Thoracic aorta (tissue), 2 donors: ENCODE measurements at places on chromosomes 16 and 17. TPM values are rescaled to one million over a fixed set of nuclear protein-coding genes. Genes with fewer than 3 reads are reported as not detected.

- H3K36me3 ChIP-seq = no peaks in the 10 kb centered on the region
- H3K4me3 ChIP-seq = no peak overlapping the region
- H3K4me1 ChIP-seq = no peaks in the 10 kb centered on the region
Observed at GRCh38 chr17:72033334-72033733, 87.5 kb upstream of the SOX9 start.

DNA sequence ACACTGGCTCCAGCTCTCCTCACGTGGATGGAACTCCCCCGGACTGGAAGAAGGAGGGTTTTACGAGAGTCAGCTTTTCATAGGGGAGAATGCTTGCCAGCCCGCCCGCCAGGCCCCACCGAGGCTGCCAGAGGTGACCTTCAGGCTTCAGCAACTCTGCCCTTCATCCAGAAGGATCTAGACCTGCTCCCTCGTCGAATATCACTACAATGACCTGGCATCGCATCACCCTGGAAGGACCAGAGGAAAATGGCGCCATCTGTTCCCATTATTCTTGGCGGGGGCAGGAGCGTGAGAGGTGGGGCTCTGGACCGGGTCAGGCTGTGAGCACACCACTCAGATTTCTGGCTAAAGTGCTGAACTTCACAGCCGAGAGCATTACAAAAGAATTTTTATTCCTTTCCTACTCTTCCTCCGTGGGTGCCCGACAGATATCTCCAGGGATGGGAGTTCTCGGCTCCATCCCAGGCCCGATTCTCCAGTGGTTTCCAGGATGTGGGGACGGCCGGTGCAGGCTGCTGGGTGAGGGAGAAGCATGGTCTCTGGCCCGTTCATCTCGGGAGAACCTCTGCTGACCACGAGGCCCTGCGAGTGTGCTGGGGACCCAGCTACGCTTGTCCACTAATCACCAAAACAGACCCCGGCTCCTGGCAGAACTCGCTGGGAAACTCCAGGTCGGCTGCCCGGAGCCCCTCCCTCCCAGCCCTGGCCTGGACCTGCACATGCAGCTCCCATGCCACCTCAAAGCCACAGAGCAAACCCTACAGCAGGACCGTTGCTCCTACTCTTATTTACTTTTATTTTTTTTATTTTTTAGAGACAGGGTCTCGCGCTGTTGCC is 36.8 kb upstream of the ZNF469 start:
- no peaks in the 10 kb centered on the region for H3K36me3 ChIP-seq
- no peak for DNase-seq
- no peak overlapping the region for H3K27ac ChIP-seq
- H3K27me3 ChIP-seq = no peaks in the 10 kb centered on the region
- no peak overlapping the region for H3K4me3 ChIP-seq

DNA sequence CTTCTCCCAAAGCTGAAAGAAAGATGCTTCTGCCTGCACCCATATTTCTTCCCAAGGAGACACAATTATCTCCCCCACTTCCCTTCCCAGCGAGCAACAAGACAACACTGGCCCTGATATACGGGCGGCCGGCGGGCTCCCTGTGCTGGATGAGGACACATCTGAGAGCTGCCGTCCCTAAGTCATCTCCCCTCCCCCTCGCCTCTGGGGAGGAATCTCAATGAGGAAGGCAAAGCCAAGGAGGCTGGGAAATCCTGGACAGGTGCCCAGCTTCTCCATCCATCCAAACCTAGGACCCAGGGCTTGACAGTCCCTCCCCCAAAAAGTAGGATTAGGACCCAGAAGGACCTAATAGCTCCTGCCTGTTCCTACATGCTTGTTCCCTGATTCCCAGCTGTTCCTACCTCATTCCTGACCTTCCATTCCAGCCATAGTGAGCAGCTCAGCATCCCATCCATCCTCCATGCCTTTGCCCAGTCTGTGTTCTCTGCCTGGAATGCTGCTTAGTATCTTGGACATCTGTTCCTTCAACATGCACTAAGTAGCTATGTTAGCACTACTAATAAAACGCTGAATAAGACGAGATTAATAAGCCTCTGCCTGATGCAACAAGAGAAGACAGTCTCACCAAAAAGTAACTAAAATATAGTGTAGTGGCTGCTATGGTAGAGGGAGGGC is 167.9 kb downstream of the CCT6B start:
- H3K27me3 ChIP-seq = no peaks in the 10 kb centered on the region
- no peaks in the 10 kb centered on the region for H3K4me1 ChIP-seq
- no peak overlapping the region for H3K4me3 ChIP-seq
- no peak overlapping the region for H3K27ac ChIP-seq

DNA sequence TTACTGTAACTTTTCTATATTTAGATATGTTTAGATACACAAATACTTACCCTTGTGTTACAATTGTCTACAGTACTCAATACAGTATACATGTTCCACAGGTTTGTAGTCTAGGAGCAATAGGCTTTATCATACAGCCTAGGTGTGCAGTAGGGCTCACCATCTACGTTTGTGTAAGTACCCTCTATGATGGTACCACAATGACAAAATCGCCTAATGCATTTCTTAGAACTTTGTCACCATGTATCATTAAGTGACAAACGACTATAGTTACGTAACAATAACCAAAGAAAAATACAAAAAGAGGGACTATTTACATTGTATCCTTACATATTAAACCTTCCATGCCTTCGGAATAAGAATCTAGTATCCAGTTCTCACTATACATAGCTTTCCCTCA is 8.0 kb downstream of the STAT5B start:
- H3K36me3 ChIP-seq = no peaks in the 10 kb centered on the region
- H3K4me1 ChIP-seq = peaks cover 6% of the 10 kb centered on the region
- H3K27ac ChIP-seq = no peak overlapping the region
- H3K4me3 ChIP-seq = no peak overlapping the region
- DNase-seq = no peak

DNA sequence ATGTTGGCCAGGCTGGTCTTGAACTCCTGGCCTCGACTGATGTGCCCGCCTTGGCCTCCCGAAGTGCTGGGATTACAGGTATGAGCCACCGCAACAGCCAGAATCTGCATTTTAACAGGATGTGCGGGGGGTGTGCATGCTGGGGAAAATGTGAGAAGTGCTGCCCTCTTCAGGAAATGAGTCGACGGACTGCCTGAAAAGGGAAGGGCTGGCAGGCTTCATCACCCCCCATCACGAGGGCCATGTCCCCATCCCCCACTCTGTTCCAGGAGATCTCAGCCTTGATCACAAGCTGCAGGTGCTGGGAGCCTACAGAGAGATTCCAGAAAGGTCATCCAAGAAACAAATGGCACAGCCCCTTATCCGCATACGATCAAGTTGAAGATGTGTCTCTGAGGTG is 195.3 kb upstream of the RPL38 start:
- DNase-seq = no peak
- no peaks in the 10 kb centered on the region for H3K36me3 ChIP-seq
- H3K27ac ChIP-seq = no peak overlapping the region
- no peak overlapping the region for H3K4me3 ChIP-seq
- H3K27me3 ChIP-seq = no peaks in the 10 kb centered on the region

DNA sequence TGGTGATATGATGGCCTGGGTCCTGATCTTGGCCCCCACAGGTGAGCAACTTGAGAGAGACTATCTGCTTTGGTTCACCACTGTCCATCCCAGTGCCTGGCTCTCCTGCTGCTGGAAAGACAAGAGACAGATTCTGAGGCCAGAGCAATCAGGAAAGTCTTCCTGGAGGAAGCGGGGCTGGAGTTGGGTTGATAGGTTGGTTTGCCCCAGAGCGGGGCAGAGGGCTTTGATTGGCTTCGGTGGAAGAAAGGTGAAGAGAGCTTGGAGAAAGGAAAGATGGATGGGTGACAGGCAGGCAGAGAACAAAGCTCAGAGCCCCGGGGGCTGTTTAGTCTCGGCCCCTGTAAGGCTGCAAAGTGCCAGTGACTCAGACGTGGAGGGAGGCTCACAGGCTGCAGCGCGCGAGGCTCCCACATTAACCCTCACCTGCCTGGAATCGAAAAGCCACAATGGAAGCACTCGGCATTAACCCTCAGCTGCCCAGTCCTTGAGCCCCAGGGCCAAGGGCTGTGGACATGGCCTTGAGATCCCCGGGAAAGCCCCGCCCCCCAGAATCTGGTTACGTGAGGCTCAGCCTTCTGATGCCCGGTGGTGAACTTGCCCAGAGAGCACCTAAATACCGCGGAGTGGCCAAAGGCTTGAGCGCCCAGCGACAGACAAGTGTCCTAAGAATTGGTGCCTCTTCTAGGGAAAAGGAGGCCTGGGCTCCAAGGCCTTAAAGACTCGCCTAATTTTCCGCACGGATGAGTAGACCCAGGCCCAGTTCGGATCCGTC is 996 bp upstream of the CPNE2 start:
- H3K4me3 ChIP-seq = peak overlapping the region; percentile 96
- H3K27ac ChIP-seq = peak overlapping the region; percentile 81
- peak; percentile 19 for DNase-seq
- H3K36me3 ChIP-seq = no peaks in the 10 kb centered on the region
- H3K27me3 ChIP-seq = no peaks in the 10 kb centered on the region

DNA sequence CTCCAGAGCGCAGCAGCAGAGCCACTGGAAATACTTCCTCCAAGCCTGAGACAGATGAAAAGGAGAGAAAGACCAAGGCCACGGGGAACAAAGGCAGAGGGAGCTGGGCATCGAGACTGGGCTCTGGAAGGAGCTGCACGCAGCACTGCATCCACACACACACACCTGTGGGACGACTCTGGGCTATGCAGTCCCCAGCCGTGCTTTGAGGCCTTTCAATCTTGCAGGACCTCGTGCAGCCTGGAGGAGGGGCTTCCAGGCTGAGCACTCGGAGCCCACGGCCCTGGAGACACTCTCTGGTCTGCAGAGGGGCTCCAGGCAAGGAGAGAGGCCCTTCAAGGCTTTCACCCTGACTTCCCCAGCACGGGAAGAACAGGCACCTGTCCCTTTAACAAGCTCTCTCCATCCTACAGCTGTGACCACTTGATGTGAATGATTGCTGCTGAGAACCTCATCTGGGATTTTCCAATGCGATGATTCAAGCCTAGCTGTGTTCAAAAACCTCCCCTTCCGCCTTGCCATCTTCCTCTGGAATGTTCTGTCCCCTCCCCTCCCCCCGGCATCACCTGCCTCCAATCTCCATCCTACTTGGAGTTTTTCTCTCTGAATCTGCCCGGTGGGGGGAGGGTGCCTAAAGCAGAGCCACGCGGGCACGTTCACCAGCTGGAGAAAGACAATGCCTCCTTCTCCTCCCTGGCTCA is 37.5 kb downstream of the RBFOX3 start:
- no peaks in the 10 kb centered on the region for H3K27me3 ChIP-seq
- H3K4me3 ChIP-seq = no peak overlapping the region
- H3K27ac ChIP-seq = no peak overlapping the region
- no peaks in the 10 kb centered on the region for H3K36me3 ChIP-seq
- H3K4me1 ChIP-seq = no peaks in the 10 kb centered on the region
- no peak for DNase-seq

DNA sequence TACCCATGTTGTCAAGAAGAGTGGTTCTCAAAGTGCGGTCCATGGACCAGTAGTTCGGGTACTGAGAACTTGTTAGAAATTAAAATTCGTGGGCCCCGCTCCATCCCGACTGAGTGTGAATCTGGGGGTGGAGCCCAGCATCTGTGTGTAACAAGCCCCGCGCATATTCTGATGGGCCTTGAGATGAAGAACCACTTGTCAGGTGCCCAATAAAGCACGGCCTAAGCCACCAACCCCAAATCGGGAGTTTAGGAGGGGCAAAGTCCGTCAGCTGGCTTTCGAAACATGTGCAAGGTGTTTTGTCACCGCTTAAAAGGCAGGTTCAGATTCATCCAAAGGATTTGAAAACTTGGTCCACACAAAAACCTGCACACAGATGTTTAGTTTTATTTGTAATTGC is 29.5 kb downstream of the PSMD12 start:
- no peaks in the 10 kb centered on the region for H3K4me1 ChIP-seq
- H3K4me3 ChIP-seq = no peak overlapping the region
- DNase-seq = no peak

DNA sequence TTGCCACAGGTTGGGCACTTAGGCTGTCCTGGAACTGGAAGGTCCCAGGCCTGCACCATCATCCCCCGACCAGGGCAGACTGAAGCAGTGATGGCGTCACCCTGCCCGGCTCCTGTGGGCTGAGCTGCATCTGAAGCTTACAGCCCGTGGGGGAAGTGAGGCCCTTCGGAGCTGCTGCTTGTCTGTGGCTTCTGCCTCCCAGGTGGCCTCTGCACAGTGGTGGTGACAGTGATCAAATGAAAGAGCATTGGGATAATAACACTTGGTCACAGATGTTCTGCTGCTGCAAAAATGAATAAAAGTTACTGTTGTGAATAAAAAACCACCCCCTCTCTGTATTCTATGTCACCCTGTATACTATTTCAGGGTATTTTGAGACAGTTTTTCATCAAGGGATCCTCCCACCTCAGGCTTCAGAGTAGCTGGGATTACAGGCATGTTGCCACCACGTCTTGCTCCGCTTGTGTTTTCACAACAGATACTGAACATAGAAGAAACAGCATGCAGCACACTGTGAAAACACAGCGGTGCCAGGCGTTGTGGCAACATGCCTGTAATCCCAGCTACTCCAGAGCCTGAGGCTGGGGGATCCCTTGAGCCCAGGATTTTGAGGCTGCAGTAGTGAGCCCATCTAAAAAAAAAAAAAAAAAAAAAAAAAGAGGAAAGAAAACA is 165.0 kb downstream of the LGALS9B start:
- H3K4me1 ChIP-seq = peaks cover 5% of the 10 kb centered on the region
- DNase-seq = no peak
- H3K27ac ChIP-seq = peak overlapping the region; percentile 82
- H3K27me3 ChIP-seq = no peaks in the 10 kb centered on the region
- no peak overlapping the region for H3K4me3 ChIP-seq

GRCh38 chr17:2438823-2439222 is 38.0 kb upstream of the MNT start:
- H3K4me1 ChIP-seq = no peaks in the 10 kb centered on the region
- H3K27ac ChIP-seq = no peak overlapping the region
- no peaks in the 10 kb centered on the region for H3K27me3 ChIP-seq
- no peak for DNase-seq

Gene SF3B3
- total RNA-seq = 94.6 TPM

Gene MED31
- total RNA-seq = 21.3 TPM

Gene KRTAP4-4
- total RNA-seq = not detected

Gene PIK3R5
- 42.9 TPM for total RNA-seq
